Osteocyte (in vitro differentiated cells): ENCODE measurements at places on chromosomes 5 and 9. TPM values are rescaled to one million over a fixed set of nuclear protein-coding genes. Genes with fewer than 3 reads are reported as not detected.

Gene MFAP3
- 41.7 and 44.2 TPM in 2 replicates for total RNA-seq

Gene PCDHGA2
- total RNA-seq = 0.21 TPM in 1 of 2 replicates, not detected in the other

Gene NKD2
- total RNA-seq = not detected in 2 replicates

Gene ALDH7A1
- total RNA-seq = 117 and 130 TPM in 2 replicates

Gene NRG2
- 0.86 and 1.5 TPM in 2 replicates for total RNA-seq

Gene CLIC3
- total RNA-seq = 0.52 TPM in 1 of 2 replicates, not detected in the other

Gene TMC1
- total RNA-seq = not detected in 2 replicates

Gene CCNO
- total RNA-seq = 0.34 TPM in 1 of 2 replicates, not detected in the other

Gene ST8SIA4
- not detected in 2 replicates for total RNA-seq

Gene HEMGN
- total RNA-seq = not detected in 2 replicates

Gene ARHGAP26
- total RNA-seq = 14.1 and 15.1 TPM in 2 replicates

Gene RNF180
- total RNA-seq = 3.5 and 5.3 TPM in 2 replicates

Gene SPATA31C1
- total RNA-seq = not detected in 2 replicates

Gene VLDLR
- total RNA-seq = 18.5 and 20.5 TPM in 2 replicates

Gene ROPN1L
- not detected in 2 replicates for total RNA-seq

Gene LRRC70
- 0.73 and 1.6 TPM in 2 replicates for total RNA-seq

Gene MTREX
- 58.5 and 61.3 TPM in 2 replicates for total RNA-seq

Gene OR1Q1
- not detected in 2 replicates for total RNA-seq
